ENCODE measurements at places on chromosomes 7 and 10.
A peak's percentile ranks its signal among the peaks of the same experiment; 100 is the strongest.

DNA sequence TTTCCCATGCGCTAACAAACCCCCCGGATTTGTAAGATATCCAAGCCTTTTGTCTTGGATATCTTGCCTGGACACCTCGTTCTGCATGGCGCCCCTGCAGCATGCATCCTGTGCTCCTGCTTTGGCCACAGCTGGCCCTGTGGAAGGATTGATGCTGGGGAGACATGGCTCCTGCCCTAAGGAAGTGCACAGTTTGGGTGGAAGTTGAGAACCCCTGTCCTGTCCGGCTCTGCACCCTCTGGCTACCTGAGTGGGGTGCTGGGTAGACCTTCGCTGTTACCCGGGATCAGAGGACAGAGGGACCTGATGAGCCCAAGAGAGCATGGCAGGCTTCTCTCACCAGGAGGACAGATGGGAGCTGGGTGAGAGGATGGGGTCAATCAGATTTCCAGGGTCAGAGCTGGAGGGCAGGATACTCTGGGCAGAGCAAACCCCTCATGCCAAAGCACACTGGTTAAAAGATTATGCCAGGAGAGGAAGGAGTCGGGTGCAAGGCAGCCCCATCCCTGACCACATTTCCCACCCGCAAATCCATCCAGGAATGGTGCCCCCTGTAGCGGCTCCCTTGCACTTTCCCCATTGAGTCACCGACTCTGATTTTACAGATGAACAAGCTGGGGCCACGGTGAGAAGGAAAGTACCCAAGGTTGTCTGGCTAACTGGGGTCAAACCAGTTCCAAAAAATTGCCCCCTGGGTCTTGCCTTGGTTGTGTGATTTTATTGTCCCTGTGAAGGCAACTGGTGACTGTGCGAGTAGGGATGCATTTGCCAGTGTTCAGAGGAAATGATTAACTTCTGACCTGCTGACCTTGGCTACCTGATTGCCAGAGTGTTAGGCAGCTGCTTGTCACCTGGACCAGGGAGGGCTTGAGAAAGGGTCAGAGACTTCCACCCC is 290.1 kb upstream of the ZMIZ1 start:
- no peak for DNase-seq

- DNase-seq: no peak
These were observed 83.9 kb downstream of the CADPS2 start for GRCh38 chr7:122802301-122802751.

DNA sequence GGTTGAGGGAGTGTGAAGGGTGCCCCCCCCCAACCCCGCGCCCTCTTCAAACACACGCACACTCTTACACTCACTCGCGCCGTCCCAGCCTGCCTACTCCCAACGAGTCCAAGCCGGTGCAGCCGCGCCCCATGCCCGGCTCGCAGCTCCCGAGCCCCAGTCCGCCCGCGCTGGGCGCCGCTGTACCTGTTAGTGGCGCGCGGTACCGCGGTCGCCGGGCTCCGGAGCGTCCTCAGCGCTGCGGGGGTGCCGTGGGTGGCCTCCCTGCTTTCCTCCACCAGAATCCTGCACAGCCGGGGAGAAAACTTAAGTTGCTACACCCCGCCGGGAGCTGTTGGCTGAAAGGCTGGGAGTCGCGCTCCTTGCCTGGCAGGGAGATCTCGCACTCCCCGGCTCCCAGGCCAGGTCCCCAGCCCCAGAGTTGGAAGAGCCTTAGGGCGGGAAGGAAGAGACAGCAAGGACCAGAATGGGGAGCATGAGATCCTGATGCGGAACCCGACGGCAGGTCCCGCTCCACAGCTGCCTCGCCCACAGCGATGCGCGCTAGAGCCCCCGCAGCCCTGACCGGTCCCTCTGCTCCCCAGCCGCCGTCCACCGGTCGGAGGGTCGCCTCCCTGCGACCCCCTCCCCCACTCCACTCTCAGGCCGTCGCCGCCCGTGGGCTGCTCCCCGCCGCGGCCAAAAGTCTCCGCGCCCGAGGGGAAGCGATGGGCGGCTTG is 863 bp downstream of the ST8SIA6 start:
- peak; percentile 4 for DNase-seq

DNA sequence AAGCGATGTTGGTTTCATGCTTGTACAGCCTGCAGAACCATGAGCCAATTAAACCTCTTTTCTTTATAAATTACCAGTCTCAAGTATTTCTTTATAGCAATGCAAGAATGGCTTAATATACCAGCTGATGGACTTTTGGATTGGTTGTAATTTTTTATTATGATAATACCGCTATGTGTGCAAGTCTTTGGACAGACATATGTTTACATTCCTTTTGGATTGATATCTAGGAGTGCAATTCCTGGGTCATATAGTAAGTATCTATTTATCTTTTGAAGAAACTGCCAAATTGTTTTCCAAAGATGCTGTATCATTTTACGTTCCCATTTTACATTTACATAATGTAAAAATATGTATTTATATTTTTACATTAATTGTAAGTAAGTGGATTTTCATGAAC is 81.2 kb upstream of the PIP4K2A start:
- DNase-seq: no peak

- no peak for DNase-seq
These were observed 71.5 kb downstream of the PTF1A start for GRCh38 chr10:23263441-23264164.

All from SK-N-DZ (cell line).